ENCODE measurements at places on chromosomes 5 and 9.

DNA sequence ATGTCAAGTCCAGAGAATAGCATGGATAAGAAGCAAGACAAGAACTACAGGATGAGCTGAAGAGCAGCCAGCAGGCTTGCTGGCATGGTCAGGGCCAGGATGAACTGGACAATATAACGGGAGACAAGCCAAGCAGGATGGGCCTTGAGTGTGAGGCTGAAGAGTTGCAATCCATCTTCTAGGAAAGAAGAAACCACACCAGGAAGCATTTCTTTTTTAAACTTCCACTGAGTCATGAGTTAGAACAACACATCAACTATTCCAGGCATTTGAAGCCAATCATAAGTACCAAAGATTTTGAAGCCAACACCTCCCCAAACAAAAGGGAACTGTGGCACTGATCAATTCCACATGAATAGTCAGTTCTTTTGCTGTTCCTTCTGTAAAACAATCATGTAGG, 27.3 kb downstream of the SLC31A2 start:
- no peak for DNase-seq

DNA sequence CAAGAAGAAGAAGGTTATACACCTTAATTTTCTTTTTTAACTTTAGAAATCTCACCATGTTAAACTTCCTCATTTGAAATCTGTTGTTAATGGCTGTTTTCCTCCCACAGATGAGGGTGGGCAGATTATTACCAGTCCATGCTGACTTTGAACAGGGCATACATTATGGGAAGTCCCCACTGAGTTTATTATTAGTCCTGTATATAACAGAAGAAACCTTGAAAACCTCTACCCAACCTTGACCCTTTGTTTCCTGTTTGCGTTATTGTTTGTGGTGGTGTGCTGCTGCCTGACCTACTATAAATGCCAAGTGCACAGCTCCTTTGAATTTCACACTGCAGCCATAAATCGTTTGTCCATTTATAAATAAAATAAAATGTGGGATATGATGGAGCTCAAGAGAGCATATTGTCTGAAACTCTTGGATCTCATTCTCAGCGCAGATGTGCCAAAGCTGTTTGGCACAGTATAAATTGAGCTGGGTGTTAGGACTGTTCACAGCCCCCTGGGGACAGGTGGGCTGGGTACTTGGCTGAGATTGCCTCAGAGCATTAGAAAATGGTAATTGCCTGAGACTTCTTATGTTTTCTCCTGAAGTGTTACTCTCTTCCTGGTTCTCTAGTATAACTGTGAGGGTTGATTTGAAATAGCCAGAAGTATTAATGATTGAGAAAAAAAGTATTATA, 139.6 kb downstream of the SPATA31D1 start:
- DNase-seq = no peak

DNA sequence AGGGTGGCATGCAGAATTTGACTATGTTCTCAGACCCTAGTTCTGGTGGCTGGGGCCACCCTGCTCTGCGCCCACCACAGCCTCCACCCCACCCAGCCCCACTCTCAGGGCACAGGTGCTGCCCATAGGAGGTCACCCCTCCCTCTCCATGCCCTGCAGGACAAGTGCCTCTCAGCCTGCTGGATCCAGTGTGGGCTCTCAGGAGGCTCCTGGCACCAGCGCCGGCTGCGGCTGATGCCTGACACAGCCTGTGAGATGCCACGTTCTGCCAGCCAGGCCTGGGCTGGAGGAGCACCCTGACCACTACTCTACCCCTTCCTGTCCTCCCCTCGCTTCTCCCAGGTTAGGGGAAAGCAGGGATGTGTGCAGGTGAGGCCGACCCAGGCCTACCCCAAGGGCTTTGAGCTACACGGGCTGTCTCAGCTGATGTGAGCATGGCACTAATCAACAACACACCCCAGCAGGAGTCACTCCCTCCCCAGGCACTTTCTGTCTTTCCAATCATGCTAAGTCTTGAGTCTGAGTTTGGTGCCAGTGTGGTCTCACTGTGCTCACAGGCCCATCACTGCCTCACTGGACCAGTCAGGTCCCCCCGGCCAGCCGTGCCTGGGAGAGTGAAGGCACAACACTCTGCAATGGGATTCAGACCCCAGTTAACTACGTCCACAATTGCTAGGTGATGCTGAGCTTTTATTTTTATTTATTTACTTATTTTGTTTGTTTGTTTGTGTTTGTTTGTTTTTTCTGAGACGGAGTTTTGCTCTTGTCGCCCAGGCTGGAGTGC, 12.1 kb upstream of the BARX1 start:
- DNase-seq = no peak

DNA sequence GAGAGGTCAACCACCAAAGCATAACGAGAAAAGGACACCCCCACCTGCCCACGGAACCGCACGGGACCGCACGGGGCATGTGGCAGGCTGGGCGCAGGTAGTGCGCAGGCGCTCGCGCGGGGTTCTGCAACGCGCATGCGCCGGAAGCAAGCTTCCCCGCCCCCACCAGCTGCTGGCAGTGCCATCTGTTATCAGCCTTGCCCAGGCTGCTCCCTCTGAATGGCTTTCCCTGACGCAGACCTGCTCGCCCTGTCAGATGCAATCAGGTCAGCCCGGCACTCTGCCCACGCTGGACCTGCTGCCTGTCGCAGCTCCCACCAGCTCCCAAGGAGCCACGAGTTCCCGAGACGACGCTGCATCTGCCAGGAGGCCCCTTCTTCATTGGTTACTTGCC, 22.8 kb downstream of the PTCH1 start:
- no peak for DNase-seq

GRCh38 chr9:71431931-71432330, 310.5 kb upstream of the TRPM3 start:
- DNase-seq = no peak

- no peak for DNase-seq
Observed at GRCh38 chr5:119031011-119031886, 39.6 kb upstream of the DMXL1 start.

DNA sequence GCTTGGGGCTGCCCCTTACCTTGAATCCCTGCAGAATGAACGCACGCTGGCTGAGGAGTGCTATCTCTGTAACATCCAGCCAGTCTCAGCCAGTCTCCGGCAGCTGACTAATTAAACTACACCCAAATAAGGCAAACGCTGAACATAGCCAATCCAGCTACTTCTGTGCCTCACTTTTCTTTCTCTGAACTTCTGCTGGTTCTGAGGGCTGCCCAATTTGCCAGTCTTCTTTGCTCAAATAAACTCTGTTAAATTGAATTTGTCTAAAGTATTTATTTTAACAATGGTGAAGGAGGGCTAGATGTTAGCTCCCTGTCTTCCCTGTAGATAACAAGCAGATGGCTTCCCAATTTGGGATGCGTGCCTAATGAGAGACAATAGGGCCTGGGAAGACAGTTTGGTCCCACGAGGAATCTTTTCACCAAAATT, 154.0 kb upstream of the NFIL3 start:
- no peak for DNase-seq

DNA sequence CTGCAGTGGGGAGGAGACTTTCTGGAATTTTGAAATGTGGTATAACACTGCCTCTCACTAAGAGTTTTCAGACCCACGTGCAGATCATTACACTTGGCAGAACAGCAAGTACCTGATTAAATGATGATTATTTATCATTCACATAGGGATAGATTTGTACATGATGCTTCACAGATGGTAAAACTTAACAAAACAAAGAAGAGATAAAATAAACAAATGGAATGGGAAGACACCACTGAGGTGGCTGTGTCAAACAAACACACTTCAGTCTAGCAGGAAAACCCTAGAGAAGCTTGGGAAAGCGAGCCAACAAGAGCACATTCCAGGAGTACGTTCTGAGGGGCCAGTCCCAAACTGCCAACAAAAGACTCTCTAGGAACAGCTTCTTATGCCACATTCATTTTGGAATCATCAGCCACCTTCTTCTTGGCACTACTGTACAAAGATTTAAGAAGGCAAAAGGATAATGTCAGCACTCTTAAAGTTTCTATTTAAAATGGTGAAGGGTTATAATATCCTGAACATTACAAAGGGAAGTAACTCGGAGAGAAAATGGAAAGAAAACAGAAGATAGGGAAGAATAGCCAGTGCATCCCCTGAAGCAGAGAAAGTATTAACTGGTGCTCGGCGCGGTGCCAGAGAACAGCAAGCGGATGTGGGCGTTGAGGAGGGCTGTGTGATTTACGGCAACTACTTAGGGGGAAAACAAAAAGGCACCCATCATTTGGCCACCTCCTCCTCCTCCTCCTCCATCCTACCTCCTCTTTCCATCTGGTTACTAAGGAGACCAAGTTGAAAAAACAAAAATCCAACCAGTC, 1.6 kb downstream of the MED27 start:
- no peak for DNase-seq

DNA sequence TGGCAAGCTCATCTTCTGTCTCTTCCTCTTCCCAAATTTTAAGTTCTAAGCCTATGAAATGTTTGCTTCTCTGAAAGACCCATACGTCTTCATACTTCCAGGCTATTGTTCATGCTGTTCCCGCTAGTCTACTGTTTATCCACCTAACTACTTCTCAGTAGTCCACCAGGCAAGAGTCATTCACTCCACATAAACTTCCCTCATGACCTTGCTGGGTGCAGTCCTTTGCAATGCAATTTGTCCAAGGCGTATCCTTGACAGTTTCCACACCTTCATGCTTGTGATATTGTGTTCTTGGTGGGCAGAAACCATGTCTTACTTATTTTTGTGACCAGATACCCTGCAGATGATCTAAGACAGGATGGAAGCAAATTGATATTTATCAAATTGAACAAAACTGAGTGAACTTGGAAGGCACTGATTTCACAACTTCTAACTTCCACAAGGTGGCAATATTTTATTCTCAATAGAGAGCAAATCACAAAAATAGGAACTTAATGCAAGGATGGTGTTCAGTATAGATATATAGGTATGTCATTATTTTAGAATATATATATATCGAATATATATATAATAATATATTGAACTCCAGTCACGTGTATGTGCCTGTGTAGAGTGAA, 30.3 kb downstream of the TYRP1 start:
- DNase-seq = no peak

- DNase-seq = no peak
Observed at GRCh38 chr9:129080298-129080600, 662 bp upstream of the DOLPP1 start.

GRCh38 chr5:171469326-171469725, 49.9 kb downstream of the FGF18 start:
- DNase-seq = no peak

GRCh38 chr9:26947736-26948135, 694 bp upstream of the PLAA start:
- no peak for DNase-seq

- no peak for DNase-seq
Observed at GRCh38 chr9:95000821-95001220, 274.3 kb downstream of the AOPEP start.

DNA sequence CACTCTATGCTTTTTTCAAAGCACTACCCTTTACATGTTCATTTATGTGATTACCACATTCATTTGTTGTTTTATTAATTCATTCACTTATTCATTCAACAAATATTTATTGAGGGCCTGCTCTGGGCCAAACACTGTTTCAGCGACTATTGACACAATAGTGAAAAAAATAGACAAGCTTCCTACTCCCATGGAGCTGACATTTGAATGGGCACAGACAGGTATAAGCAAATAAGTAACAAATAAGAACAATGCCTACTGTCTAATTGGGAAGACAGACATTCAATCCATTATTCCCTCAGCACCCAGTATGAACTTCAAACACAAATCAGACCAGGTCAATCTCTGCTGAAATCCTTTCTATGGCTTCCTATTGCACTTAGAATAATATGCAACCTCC, 156.9 kb upstream of the NR3C1 start:
- no peak for DNase-seq

DNA sequence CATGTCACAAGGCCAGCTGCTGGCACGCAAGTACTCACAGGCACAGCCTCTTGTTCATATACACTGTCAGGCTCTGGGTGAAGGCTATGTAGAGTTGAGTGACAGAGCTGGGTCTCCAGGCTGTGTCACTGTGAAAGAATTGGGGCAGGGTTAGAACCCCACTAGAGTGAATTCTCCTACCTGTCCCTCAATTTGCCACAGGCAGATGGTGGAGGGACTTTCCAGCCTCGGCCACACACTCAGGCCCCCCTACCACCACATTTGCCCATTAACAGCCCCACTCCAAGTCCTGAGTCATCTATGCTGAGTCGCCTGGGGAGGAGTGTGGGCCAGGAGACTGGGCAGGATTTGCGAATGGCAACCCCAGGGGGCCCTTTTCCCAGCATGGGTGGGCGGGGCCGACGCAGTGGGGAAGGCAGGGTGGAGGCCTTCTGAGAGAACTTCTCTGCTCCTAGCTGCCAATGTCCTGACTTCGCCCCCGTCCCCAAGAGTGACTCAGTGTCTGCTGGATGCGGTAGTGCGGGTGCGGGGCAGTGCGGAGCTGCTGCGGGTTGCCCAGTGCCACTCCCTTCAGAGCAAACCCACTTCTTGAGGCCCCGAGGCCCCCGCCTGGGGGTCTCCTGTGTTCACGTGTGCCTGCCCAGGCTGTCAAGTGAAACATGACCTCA, 50.3 kb upstream of the PSD2 start:
- no peak for DNase-seq

DNA sequence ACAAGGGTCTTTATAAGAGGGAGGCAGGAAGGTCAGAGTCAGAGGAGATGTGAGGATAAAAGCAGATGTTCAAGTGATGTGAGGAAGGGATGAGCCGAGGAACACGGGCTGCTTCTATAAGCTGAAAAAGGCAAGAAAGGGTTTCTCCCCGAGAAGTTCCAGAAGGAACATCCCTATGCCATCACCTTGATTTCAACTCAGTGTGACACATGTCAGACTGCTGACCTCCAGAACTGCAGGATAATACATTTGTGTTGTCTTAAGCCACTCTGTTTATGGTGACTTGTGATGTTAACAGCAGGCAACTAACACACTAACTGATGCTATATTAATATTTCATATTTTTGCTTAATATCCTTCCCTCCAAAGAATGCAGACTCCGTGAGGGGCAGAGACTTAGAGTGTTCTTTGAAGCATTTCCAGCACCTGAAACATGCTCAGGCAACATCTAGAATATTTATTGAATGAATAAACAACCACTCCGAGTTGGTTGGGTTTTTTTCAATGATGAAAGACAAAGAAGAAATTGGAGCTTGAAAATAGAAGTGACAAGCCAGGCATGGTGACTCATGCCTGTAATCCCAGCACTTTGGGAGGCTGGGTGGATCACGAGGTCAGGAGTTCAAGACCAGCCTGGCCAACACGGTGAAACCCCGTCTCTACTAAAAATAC, 77.6 kb upstream of the ADRA1B start:
- no peak for DNase-seq

- no peak for DNase-seq
Observed at GRCh38 chr9:129437626-129438323, 183.1 kb downstream of the C9orf50 start.

DNA sequence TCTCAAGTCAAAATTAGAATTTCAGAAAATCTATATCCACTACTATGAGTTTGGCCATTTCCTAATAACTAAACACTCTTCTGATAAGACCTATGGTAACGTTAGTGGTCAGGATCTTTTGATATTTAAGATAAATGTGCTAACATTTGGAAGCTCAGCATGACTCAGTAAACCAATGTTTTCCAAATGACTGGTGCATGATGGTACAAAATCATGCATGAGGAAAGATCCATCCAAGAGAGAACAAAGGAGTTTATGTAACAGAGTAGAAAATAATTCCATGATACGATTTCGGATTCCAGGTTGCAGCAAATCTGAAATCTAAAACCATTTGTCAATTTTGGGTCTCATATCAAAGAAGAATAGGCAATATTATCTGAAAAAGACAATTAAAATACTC, 279.2 kb downstream of the NSG2 start:
- no peak for DNase-seq

Measured in activated CD4-positive, alpha-beta T cell treated with anti-CD3 and anti-CD28 coated beads for 1 hour (primary cell).